Thymus (tissue), 14 donors: ENCODE measurements at places on chromosomes 7 and 10. TPM values are rescaled to one million over a fixed set of nuclear protein-coding genes. Genes with fewer than 3 reads are reported as not detected.

- no peak overlapping the region for H3K27ac ChIP-seq
- no peaks in the 10 kb centered on the region for H3K36me3 ChIP-seq
- H3K4me1 ChIP-seq: peaks cover 8% of the 10 kb centered on the region
- H3K27me3 ChIP-seq: peaks cover 27% of the 10 kb centered on the region
Observed at GRCh38 chr10:98463976-98464754, 17.4 kb upstream of the HPS1 start.

- no peak overlapping the region for H3K27ac ChIP-seq
- H3K4me3 ChIP-seq: no peak overlapping the region
- DNase-seq: no peak
- H3K27me3 ChIP-seq: peaks cover 8% of the 10 kb centered on the region
Observed at GRCh38 chr7:41710838-41711237, 7.9 kb upstream of the INHBA start.

GRCh38 chr10:14545827-14546226, 215.1 kb upstream of the FRMD4A start:
- no peak for DNase-seq
- no peak overlapping the region for H3K27ac ChIP-seq
- H3K36me3 ChIP-seq: no peaks in the 10 kb centered on the region
- H3K27me3 ChIP-seq: no peaks in the 10 kb centered on the region
- H3K4me3 ChIP-seq: no peak overlapping the region
- H3K4me1 ChIP-seq: peaks cover 9% of the 10 kb centered on the region

- DNase-seq: no peak
Observed at GRCh38 chr7:99102809-99103690, 40.9 kb downstream of the SMURF1 start.

DNA sequence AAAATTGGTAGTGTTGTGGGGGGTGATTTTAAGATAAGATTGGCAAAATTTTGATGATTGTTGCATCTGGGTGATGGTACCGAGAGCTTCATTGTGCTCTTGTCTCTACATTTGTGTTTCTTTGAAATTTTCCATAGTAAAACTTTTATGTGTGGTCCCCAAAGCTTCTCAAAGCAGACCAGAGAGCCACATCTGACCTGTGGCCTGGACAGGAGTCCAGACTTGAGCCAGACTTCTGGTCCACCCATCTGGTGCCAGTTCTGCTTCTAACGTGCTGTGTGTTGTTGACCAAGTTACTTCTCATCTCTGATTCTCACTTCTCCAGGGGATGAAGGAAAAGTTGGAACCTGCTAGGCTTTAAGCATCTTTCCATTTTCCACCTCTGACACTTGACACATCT, 120.1 kb downstream of the C10orf105 start:
- H3K27ac ChIP-seq: no peak overlapping the region
- H3K36me3 ChIP-seq: no peaks in the 10 kb centered on the region
- no peaks in the 10 kb centered on the region for H3K27me3 ChIP-seq
- no peak for DNase-seq
- H3K4me1 ChIP-seq: peaks cover 6% of the 10 kb centered on the region

GRCh38 chr10:76036111-76036940, 604.9 kb downstream of the LRMDA start:
- DNase-seq: peak; percentile 5
- H3K27ac ChIP-seq: no peak overlapping the region
- no peaks in the 10 kb centered on the region for H3K4me1 ChIP-seq

DNA sequence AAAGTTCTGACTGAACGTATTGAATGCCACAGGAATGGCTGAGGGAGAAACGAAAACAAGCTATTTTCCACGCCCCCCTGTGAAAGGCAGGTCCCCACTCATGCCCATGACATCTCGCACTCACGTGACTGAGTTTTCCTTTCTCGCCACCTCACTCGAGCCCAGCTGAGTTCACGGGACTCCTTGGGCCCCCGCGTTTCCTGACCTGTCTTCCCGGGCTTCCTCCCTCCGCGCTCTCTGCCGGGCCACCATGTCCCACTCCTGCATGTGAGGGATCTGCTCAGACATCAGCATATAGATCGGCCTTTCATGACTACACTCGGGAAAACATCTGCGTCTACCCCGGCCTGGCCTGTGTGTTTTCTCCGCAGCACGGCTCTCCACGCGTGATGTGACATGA, 226.0 kb upstream of the ADARB2 start:
- H3K27me3 ChIP-seq: no peaks in the 10 kb centered on the region
- H3K27ac ChIP-seq: no peak overlapping the region
- H3K36me3 ChIP-seq: no peaks in the 10 kb centered on the region
- no peaks in the 10 kb centered on the region for H3K4me1 ChIP-seq
- no peak for DNase-seq

The NAT16 gene
- total RNA-seq: not detected

The MMRN2 gene
- total RNA-seq: 6.8 TPM

The LAMB1 gene
- 33.4 TPM for total RNA-seq

The LIPM gene
- not detected for total RNA-seq

The NACAD gene
- 0.14 TPM for total RNA-seq
